Effector CD4-positive, alpha-beta T cell (primary cell): ENCODE measurements at places on chromosomes 7 and 10.

GRCh38 chr7:139358541-139359365 lies 941 bp upstream of the LUC7L2 start:
- no peak for DNase-seq

DNA sequence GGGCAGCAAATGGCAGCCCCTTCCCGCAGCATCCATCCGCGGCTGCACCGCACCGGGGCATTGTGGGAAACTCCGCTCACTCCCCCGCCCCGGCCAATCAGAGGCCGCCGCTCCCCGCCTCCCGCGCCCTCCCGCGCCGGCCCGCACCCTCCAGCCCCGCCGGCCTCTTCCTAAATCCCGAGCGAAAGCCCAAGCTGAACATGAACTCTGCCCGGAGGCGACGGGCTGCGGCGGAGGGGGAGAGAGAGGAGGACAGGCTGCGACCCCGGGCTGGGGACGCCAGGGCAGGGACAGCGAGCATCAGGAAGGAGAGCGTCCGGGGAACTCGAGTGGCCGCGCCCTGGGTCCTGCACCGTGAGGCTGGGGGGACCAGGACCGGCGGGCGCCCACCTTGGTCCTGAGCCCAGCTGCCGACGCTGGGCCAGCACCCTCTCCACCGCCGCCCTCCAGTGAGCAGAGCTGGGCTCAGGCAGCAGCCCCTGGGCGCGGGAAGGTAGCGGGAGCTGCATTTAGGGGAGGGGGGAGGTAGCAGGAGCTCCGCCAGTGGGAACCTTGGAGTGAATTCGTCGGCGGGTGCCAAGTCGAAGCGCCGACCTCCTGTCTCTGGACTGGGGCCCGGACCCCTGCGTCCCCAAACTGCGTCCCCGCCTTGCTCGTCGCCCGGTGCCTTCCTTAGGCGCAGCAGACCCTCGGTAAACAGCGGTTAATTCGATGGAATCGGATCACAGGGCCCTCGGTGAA lies at the start of gene DGKI:
Gene DGKI (minus strand): TSS at position 148 of the 741 bp plus-strand sequence.
- DNase-seq = no peak

DNA sequence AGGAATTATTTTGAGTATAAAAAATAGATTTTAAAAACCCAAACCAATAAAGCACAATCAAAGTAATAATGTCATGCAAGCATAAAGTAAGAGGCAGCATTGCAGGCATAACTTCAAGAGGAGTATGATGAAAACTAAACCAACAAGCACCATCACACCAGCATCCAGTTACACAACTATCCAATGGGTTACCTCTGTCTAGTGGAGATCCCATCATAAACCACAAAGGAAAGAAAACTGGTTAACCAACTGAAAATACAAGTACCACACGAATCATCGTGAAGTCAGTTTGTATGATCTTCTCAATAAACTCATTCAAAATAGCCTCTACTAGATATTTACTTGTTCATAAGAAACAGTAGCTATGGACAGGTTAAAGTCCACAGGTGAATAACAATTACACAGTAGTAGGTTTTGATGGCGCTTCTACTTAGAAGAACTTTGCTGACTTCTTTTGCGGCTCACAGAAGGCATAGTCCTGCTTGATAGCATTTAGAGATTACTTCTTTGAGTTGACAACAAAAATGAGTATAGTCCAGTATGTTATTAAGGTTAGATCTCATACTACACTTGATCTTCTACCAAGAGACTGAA lies 116.6 kb downstream of the MICU1 start:
- no peak for DNase-seq

DNA sequence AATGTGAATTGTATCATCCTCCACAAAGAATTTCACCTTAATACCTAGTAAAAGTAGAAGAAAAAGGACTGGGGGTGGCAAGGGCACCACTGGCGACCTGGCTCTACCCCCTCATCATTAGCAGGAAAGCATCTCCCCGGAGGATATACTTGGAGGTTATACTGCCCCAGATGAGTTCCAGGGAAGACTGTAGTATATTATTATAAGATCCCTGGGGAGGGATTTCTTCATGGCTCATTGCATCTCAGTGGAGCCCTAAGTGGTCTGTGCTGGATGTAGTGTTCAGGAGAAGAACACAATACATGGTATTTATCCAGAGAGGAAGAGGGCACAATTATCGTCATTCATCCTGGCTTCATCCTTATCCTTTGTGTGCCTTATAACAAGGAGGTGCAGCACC lies 14.2 kb upstream of the DYNC1I1 start:
- no peak for DNase-seq

DNA sequence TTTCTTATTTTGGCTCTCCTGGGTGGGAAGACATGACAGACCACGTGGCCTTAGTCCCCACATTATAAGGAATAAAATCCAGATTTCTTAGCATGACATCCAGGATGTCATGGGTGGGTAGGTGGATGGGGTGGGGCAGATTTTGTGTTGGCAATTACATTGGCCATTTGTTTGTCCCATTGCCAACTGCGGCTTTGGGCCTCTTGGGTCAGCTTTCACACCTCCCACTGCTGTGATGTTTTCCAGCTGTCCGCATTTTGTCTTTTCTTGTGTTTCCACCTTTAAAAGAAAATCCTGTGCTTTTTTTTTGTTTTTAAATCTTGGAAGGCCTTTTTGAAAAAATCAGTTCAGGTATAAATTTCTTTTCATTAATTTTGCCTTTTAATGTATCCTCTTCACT lies 237.0 kb downstream of the SDK1 start:
- DNase-seq = no peak

GRCh38 chr10:14843327-14843988 lies 5.4 kb downstream of the HSPA14 start:
- DNase-seq = no peak

DNA sequence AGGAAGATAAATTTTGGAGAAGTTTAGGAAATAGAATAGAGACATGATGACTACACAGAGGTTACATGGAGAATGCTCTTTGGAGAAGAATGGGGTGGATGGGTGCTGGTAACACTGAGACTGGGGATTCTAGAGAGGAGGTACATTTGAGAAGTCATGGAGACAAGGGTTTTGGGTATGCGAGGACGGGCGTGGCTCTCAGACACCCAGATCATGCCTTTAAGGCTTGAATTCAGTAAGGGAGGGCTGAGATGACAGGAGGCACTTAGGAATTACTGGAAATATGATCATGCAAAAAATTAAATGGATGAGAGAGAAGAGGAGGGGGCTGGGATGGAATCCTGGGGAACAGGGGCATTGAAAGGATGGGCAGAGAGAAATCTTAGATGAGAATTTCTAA lies 168.8 kb downstream of the ITGA8 start:
- no peak for DNase-seq

GRCh38 chr10:44990302-44990655 lies 10.4 kb upstream of the ZNF22 start:
- DNase-seq = no peak

DNA sequence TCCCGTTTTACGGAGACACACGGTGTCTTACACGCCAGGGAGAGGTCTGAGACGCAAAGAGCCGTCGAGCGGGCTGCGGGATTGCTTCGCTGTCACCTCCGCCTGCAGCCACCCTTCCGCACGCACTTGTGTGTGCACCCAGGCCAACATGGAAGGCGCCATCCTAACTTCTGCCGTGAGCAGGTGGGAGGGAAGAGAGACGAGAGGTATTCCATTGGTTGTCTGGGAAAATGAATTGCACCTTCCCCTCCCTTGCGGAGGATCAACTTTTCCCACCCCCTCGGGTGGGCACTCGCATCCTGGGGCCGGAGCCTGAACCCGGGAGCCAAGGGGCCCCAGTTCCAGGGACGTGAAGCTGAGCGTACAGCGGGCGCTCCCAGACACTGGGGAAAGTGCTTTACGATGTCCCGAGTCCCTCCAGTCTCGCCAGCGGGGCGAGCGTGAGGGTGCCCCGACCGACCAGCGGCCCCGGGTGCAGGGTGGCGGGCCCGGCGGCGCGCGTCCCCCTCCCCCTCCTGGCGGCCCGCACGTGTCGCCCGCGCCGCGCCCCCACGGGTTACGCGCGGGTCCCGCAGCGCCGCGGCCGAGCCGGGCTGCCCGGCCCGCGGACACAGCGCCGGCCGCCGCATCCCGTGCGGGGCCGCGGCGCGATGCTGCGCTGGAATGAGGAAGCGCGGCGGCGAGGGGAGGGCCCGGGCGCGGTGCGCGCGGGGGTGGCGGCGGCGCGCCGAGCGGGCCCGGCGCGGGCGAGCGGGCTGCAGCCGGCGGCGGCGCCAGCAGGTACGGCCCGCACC lies 984 bp upstream of the IKZF1 start:
- DNase-seq = no peak

DNA sequence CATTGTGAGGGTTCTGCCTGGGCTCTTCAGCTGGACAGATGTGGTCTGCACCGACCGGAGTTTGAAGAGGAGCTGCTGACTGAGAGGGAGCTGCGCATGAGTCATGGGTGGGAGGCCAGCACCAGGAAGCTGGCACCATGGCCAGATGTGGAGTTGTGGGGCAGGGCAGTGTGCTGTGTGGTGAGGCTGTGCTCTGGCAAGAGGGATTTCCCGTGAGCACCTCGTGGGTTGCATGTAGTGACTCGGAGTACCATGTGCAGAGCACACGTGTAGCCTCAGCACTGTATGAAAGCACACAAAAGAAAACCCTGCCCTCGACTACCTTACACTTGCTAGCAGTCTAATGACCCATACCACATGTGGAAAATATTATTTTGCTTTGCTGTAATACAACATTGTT lies 103.4 kb downstream of the WNT2 start:
- no peak for DNase-seq

- no peak for DNase-seq
Measured at GRCh38 chr7:37462138-37462537, 13.5 kb upstream of the ELMO1 start.

GRCh38 chr7:100679927-100680575 lies 6.5 kb downstream of the GNB2 start:
- no peak for DNase-seq

GRCh38 chr7:2567679-2568278 lies 9.0 kb downstream of the IQCE start:
- no peak for DNase-seq

DNA sequence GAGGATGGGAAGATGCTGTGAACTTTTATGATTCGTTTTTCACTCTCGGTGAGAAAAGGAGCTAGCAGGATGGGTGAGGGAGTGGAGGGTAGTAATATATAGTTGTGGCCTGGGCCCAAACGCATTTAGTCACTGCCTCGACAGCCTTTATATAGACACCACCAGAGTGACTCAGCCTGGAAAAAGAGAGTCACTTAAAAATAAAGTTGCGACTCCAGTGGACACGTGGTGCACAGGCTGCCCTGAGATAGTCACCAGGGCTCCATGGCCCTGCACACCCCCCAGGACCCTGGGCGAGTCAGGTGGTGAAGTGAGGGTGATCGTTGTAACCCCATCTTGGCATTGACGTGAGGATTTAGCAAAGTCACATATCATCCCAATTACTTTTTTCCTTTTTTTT lies 106.7 kb downstream of the CUX1 start:
- no peak for DNase-seq

DNA sequence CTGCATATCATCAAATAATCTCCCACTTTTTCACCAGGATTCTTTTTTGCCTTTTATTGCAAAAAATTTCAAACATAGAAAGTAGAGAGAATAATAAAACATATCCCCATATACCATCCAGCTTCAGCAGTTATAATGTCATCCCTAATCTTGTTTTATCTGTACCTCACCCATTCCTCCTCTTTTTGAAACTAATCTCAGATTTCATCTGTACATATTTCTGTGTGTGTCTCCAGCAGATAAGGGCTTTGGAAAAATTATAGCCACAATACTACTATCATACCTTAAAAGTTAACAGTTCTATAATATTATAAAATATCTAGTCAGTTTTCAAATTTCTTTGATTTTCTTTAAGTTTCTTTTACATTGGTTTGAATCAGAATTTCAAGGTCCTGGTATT lies 7.6 kb upstream of the ENTPD1 start:
- DNase-seq = no peak

DNA sequence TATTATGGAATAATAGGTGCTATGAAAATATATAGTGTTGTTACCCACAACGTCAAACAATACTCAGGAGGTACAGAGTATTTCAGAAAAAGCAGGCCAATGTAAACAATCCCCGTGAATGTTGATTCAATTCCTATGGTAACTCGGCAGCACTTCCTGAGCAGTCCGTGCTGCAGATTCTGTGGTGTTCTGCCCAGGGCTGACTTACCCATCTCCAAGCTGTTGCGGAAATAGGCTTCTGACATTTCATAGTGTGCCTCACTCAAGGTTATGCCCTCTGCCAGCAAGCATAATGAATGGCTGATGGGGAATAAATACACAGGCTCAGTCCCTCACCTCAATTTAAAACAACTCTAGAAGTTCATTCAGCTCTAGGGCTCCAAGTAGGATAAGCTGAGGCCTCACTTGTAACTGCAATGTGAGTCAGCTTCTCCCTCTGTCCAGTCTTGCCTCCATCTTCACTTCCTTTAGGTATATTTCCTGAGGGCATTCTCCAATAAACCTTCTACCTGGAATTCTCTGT lies 177.6 kb downstream of the GNAI1 start:
- no peak for DNase-seq

- DNase-seq = no peak
Measured at GRCh38 chr7:66535414-66536329, 93.0 kb upstream of the KCTD7 start.

DNA sequence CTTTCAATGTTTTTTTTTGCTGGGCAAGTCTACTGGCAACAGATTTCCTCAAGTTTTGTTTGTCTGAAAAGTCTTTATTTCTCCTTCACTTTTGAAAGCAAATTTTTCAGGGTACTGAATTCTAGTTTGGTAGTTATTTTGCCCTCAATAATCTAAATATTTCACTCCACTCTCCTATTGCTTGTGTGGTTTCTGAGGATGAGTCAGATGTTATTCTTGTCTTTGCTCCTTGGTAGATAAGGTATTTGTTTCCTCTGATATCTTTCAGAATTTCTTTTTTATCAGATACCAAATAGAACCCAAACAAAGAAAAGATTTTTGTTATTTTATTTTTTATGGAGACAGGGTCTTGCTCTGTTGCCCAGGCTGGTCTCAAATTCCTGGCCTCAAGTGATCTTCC lies 99.2 kb upstream of the MALRD1 start:
- DNase-seq = no peak

- DNase-seq = no peak
Measured at GRCh38 chr10:74934100-74934812, 107.9 kb downstream of the KAT6B start.

DNA sequence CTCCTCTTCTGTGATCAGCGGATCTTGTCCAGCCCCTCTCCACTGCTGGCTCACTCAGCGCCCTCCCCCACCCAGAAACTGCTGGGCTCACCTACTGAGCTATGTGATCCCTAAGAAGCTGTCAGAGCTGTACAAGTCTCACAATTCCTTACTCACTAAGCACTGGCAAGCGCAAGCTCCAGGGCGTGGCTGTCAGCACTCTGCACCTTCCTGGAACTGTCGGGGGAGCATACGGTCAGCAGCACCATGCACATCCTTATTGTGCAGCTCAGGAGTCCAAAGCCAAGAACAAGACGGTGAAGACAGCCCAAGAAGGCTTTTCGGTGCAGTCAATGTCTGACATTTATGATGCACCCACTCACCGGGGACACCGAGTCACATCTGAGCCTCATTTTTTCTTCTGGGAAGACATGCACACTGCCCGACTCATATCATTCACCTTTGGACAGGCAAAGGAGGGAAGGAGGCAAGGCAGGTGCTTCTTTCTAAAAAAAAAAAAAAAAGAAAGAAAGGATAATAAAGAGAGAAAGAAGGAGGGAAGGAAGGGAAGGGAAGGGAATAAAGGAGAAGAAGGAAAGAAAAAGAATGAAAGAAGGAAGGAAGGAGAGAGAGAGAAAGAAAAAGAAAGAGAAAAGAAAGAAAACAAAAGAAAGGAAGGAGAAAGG lies 56.3 kb downstream of the ASB13 start:
- DNase-seq = no peak

GRCh38 chr10:112359606-112360307 lies 14.2 kb upstream of the ACSL5 start:
- DNase-seq = no peak

GRCh38 chr10:85667638-85668233 lies 698.9 kb downstream of the GRID1 start:
- no peak for DNase-seq
